ENCODE measurements at places on chromosomes 4 and X.

- no peak for DNase-seq
Observed at GRCh38 chrX:153593811-153594500, 5.0 kb downstream of the CCNQ start.

- DNase-seq: no peak
Observed at GRCh38 chr4:71456841-71457240, 118.0 kb downstream of the SLC4A4 start.

DNA sequence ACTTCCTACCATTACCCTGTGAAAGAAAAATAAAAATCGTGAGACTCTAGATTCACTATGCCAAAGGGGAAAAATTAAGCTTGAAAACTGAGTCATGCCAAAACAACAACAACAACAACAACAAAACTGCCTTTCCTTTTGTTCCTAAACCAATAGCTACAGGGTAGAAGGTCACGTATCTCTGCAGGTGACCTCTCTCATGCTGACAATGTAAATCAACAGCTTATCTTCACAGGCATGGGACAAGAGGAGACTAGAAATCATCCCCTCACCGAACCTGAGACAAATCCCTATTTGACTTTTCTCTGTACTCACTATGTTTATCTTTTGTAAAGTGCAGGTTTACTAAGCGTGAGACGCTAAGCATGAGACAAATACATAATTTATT, 20.5 kb upstream of the AADAT start:
- no peak for DNase-seq

GRCh38 chr4:15104825-15105224, 102.5 kb downstream of the CPEB2 start:
- DNase-seq: no peak

Data from SJCRH30 (cell line).